ENCODE measurements at places on chromosomes 4 and X.

GRCh38 chrX:10073671-10074070, 83.1 kb upstream of the CLCN4 start:
- no peak for DNase-seq

- no peak for DNase-seq
Observed at GRCh38 chr4:149322203-149322602, 493.4 kb downstream of the IQCM start.

- DNase-seq: no peak
Observed at GRCh38 chr4:139934057-139934707, 219.8 kb downstream of the MAML3 start.

DNA sequence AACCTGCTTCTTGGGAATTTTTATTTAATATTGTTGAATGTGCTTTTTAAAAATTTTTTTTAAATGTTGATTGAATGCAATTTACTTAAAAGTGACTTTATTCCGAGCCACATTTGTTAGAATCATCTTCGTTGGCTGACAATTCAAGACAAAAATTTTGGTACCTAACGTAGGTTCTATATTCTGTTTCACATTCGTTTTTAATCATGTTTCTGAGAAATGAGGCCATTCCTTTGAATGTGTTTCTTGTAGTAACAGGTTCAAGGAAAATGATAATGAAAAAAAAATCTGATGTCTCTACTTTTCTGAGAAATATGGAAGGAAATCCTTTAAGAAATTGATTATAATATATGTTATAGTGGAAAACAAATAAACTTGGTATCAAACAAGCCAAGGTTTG, 92.3 kb upstream of the DCLK2 start:
- DNase-seq: no peak

DNA sequence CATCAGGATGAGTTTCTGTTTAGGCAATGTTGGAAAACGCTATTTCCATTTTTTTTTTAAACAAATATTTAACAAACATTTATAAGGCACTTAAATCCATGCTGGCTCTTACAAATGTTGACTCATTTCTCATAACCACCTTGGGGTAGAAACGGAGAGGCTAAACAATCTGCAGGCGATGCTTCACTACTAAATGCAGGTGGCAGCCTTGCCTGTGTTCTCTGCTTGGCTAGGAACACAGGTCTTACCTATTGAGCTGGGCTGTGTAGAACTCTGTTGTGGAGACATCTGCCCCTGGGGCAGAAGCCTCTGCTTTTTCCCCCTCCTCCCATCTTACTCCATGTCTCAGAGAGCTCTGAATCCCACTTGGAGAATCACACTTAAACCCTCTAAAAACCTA, 1.4 kb upstream of the CXCL1 start:
- no peak for DNase-seq

GRCh38 chr4:151540728-151541388, 131.9 kb downstream of the FHIP1A start:
- no peak for DNase-seq

DNA sequence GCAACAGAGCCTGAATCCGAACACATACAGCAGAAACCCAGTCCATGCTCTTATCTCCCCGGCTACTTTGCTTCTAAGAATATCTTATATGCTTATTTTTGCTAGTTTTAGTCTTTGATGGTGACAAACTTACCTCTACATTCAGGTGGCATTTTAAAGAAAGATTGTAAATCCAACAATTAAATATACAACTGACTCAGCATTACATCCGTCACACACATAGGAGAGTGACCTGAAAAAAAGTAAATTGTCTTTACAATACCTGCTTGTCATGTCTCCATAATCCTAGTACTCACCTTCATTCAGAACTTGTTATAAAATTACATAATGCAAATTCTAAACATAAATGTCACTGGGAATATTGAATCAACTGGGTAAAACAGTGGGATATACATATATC, 30.6 kb upstream of the BMP3 start:
- no peak for DNase-seq

GRCh38 chrX:48493890-48494364, 14.9 kb upstream of the PORCN start:
- no peak for DNase-seq

- DNase-seq: no peak
Observed at GRCh38 chr4:124862261-124862660, 149.7 kb upstream of the ANKRD50 start.

DNA sequence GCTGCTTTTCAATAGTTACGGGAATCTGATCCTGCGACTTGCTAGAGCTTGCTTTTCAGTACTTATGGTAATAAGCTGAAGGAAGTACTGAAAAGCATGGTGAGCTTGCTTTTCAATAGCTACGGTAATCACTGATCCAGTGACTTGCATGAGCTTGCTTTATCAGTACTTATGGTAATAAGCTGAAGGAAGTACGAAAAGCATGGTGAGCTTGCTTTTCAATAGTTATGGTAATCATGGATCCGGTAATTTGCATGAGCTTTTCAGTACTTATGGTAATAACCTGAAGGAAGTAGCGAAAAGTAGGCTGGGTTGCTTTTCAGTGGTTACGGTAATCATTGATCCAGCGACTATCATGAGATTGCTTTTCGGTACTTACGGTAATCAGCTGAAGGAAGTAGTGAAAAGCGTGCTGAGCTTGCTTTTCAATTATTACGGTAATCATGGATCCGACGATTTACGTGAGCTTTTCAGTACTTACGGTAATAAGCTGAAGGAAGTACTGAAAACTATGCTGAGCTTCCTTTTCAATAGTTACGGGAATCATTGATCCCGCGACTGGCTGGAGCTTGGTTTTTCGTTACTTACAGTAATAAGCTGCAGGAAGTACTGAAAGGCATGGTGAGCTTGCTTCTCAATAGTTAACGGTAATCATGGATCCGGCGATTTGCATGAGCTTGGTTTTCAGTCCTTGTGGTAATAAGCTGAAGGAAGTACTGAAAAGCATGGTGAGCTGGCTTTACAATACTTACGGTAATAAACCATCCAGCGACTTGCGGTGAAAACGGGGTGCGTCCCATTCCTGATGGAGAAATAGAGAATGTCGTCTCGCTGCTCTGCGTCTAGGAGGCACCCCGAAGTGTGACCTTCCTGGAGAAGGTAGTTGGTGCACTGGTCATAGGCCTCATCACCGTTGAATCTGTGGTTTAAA, 6.5 kb downstream of the CRLF2 start:
- DNase-seq: peak; percentile 15

GRCh38 chr4:83269256-83269655, 15.3 kb downstream of the COQ2 start:
- DNase-seq: no peak

DNA sequence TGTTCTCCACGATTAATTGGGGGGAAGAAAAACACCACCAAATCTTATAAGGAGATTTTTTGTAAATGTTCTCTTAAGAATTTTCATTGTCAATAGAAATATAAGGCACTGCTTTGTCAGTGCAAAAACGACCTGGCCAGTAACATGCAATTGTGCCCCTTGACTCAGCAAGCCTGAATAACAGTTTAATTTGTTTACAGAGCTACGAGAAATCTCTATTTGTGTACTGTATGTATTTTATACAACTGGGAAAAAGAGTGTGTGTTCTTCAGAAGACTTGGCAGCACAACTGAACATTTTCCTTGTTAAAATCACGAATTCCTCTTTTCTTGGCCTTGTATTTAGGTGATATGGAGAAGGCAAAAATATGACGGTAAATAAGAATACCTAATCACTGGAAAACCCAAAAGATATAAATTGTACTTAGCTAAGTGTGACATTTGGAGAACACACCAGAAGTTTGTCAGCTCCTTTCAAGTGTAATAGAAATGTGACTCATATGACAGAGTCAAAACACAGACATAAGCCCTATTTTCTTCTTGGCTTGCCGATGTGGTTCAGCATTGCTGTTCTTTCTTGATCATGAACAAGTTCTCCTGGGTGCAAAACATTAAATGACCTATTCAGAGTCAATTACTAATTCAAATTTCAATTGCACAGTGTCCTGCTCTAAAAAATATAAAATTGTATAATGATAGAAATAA, 945.0 kb upstream of the INTU start:
- DNase-seq: no peak

DNA sequence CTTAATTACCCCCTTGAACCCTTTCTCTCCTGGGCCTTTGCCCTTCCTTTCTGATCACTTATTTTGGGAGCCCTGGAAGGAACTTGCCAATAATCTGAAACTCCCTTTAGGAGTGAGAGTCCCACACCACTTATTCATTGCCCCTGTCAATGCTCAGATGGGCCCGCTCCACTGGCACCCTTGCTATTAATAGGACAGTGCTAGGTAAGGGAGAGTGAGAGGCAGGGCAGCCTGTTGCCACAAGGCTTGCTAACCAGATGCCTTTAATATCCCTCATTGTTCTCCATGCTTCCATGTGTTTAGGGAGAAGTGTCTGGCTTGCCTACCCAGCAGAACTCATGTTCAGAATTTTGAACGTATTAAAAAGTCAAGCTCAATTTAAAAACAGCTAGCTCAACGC, 1.7 kb upstream of the NHS start:
- no peak for DNase-seq

DNA sequence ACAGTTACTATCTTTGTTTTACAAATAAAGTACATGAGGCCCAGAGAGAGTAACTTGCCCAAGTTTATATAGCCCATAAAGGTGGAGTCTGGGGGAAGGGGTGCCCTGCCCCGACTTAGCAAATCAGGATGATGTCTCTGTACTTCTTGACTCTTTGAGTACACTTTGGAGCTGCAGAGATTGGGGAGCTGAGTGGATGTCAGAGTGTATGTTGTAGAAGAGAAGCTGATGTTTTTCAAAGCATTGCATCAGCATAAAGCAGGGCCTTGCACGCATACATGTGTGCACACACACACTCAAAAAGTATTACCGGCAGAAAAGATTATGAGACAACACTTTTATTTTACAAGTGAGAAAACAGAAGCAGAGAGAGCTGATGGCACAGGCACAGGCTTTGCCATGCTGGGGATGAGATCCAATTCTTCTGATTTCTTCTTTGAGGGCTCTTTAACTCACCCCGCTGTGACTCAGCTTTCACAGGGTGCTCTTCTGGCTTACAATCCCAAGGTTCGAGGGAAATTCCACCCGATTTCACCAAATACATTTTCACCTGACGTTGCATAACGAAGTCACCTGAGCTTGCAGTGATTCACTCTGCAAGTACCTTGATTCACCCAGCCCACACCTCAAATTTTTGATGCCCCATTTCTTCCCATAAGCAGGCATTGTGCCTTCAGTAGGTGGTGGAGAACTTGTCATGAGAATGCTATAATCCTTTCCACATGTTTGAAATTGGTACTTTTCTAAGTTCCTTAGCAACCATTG, 292.8 kb upstream of the BOD1L1 start:
- no peak for DNase-seq

DNA sequence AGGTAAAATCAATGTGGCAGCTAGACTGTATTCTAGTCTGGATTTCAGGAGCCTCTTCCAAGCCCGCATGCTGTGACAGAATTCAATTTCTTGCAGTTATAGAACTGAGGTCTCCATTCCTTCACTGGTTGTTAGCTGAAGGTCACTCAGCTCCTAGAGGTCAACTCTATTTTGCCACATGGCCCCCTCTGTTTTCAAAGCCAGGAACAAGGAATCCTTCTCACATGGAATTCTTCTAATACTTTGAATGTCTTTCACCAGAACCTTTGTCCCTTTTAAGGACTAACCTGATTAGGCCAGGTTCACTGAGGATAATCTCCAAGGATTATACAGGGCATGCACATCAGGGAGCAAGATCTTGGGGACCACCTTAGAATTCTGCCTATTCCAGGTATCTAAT, 23.4 kb upstream of the MMRN1 start:
- no peak for DNase-seq

DNA sequence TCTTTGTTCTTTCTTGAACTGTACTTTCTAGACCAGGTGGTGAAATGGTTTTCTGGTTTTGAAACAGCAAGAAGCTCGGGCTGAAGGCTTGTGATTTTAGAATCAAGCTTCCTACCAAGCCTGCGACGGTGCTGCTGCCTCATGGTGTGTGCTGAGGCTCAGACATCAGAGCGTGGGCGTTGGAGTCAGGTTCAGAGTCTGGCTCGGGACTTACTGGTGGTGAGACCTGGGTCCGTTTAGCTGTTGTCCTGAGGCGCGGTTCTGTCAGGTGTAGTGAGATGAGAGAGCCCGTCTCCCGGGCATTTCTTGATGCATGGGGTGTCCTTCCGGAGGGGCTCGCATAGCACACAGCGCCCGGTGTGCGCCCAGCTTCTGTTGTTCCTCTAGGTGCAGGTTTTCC, 19.7 kb upstream of the TADA2B start:
- no peak for DNase-seq

DNA sequence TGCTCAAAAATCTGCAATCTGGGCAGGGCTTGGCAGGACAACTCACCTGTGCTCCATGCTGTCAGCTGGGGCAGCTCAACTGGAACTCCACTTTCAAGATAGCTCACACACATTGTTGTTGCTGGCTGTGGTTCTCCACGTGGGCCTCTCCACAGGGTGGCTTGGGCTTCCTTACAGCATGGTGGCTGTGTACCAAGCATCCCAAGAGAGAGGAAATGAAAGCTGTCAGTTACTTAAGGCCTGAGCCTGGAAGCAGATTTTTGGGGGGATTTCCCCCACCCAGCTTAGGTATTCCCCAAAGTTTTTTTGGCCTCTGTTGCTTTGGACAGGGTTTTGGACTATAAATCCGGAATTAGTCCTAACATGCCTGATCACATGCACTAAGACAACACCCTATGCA, 81.0 kb downstream of the BCOR start:
- no peak for DNase-seq

DNA sequence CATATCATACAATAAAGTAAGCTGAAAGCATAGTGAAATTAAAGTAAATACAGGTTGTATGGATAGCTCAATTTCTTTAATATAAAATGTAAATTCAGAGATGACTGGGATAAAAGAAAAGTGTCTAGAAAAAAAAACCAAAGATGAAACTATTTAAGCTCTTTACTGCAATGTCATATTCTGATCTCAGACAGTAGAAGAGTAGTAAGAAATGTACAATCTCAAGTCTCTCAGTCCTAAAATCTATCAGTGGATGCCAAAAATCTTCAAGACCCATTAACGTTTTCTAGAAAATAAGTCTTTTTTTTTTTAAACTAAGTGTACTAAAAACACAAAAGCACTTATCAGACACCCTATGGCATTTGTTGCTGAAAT, 13.8 kb downstream of the MGARP start:
- no peak for DNase-seq

GRCh38 chr4:111187108-111187507, 564.2 kb upstream of the PITX2 start:
- no peak for DNase-seq

GRCh38 chr4:40482985-40483647, 146.5 kb downstream of the RBM47 start:
- DNase-seq: no peak

DNA sequence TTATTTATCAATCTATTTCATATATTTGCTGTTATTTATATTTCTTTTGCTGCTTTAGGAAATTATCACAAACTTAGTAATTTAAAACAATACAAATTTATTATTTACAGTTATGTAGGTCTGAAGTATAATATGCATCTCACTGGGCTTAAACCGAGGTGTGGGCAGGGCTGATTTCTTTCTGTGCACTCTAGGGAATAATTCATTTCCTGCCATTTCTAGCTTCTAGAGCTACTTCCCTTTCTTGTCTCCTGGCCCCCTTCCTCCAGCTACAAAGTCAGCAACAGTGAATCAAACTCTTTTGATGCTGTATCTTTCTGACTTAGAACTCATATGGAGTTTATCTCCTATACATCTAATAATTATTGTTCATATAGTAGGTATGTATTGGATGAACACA, 303.5 kb upstream of the ARSJ start:
- DNase-seq: no peak

- DNase-seq: no peak
Observed at GRCh38 chrX:31200430-31200829, 128.6 kb upstream of the FTHL17 start.

All from breast epithelium (tissue), 4 donors.